ENCODE measurements at places on chromosomes 3 and 15.

GRCh38 chr3:32018757-32019564, 37.4 kb downstream of the ZNF860 start:
- DNase-seq = peak; percentile 15

- DNase-seq = peak; percentile 33
Observed at GRCh38 chr15:89665449-89666181, 10.3 kb upstream of the KIF7 start.

DNA sequence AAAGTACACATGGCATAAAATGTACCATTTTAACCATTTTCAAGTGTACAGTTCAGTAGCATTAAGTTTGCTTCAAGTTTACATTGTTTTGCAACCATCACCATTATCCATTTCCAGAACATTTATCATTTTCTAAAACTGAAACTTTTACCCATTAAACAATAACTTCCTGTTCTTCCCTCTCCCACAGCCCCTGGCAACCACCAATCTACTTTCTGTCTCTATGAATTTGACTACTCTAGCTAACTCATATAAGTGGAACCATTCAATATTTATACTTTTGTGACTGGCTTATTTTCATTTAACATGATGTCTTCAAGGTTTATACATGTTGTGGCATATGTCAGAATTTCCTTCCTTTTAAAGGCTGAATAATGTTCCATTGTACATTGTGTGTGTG, 19.9 kb downstream of the TMEM62 start:
- DNase-seq = no peak

DNA sequence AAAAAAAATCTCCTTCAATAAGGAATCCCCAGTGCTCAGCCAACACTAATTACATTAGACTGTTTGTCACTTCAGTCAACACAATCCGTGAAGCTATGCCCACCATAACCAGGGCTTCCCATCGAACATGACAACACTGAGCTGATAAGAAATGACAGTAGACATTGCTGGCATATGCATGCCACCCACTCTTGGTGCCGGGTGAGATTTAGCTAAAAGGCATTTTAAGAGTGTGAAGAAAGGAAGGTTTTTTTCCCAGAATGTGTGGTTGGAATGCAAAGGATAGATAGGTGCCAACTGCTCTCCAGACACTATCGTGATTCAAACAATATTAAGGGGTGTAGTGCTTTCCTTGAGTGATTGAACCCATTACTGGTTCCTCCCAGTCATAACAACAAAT, 344.0 kb upstream of the LMCD1 start:
- no peak for DNase-seq

- DNase-seq = no peak
Observed at GRCh38 chr3:21020043-21020442, 731.0 kb downstream of the ZNF385D start.

- DNase-seq = no peak
Observed at GRCh38 chr3:119604878-119605277, 7.2 kb downstream of the PLA1A start.

- DNase-seq = no peak
Observed at GRCh38 chr15:50067254-50067653, 51.8 kb downstream of the ATP8B4 start.

DNA sequence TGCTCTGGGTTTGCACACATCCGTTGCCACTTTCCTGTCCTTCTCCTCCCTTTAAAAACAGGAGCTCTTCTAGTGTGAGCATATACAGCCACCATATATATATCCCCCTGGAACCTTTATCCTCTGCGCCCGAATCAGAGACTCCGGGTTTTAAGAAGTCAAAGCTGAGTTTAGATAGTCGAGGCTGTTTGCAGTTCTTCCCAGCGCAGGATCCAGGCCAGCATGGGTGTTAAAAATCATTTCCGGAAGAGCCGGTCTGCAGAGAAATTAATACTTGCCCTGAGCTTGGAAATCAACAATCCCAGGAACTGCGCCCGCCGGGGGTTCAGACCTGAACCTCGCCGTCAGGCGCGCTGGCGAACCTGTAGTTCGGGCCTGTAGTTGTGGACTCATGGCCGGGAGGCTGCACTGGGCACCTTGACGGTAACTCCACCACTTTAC, 2.3 kb downstream of the SHOX2 start:
- no peak for DNase-seq
